Left ventricle myocardium superior (tissue), 1 donor: ENCODE measurements at places on chromosomes 6 and 20. TPM values are rescaled to one million over a fixed set of nuclear protein-coding genes. Genes with fewer than 3 reads are reported as not detected.

GRCh38 chr6:8086755-8087306, 15.5 kb downstream of the EEF1E1 start:
- DNase-seq, result no peak

GRCh38 chr20:703426-703825, 27.8 kb upstream of the SCRT2 start:
- DNase-seq, result no peak

OPRM1 gene
- not detected for total RNA-seq

DNA sequence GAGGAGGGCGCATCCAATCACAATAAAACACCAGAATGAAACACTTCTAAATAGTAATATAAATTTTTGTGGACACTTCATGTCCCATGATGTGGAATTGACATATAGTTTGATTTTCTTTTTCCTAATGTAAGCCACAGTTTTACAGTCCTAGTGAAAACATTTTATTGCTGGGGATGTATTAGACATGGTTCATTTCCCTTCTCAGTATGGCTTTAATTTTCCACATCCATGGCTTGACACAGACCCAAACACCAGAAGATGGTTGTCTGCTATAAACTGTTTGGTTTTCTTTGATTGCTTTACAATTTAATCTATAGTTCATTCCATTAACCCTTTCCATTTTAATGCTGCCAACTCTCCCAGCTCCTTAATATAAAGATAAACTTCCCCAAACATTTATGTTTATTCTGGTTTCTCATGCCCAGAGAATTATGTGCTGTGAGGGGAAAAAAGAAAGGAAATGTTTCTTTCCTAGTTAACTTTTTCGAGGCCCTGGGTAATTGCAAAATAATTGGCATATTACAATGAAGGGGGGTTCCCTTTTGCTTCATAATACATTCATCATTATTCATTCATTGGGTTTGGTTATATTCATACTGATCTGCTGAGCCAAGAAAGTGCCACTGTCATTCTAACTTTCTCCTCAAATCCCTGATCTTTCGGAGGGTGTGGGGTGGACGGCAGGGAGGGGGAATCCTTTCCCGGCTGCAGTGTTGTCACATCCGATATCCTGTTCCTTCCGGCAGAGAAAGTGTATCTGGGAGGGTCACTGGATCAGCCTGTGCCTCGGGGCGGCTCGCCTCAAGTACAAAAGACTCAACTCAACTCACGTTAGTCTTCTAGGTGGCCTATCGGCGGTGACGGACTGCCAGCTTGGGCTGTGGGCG, 127.6 kb upstream of the TFAP2D start:
- DNase-seq, result no peak

MCUR1 gene
- total RNA-seq, result 30.8 TPM

GRCh38 chr6:7996538-7997111, 67.6 kb downstream of the BLOC1S5 start:
- DNase-seq, result no peak

- DNase-seq, result no peak
Observed at GRCh38 chr20:36951979-36952738, 651 bp upstream of the SAMHD1 start.

GPR6 gene
- not detected for total RNA-seq

GRCh38 chr20:49965781-49966305, 16.9 kb upstream of the SNAI1 start:
- DNase-seq, result no peak

DNA sequence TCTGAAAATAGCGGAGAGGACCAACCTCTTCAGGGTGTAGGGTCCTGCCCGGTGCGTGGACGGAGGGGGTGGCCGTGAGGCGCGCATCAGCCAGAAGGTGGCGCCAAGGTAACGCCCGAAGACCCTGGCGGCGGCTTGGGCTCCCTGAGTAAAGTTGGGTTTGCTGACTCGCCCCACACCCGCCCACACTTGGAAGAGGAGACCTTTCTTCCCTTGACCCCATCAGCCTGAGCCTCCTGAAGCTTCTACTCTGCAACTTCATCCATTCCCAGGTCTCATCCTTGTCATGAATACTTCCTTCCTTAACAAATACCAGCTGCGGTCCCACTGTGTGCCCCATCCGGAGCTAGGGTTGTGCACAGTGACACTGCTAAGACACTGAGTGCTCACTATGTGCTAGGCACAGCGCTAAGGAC, 14.6 kb downstream of the CD40 start:
- DNase-seq, result peak; percentile 85

DNA sequence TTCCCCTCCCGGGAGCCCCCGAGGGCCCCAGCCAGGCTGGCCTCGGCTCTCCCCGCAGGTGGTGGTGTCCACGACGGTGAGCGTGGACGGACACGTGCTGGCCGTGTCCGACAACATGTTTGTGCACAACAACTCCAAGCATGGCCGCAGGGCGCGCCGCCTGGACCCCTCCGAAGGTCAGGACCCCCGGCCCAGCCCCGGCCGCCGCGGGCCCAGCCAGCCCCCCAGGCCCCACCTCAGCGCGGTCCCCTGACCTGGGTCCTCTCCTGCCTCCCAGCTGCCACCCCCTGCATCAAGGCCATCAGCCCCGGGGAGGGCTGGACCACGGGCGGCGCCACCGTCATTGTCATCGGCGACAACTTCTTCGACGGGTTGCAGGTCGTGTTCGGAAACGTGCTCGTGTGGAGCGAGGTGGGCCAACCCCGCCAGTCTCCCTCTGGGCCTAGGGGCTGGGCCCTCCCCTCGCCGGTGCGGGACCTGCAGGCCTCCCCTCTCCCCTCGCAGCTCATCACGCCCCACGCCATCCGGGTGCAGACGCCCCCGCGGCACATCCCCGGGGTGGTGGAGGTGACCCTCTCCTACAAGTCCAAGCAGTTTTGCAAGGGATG, 51.0 kb downstream of the CPXM1 start:
- DNase-seq, result no peak

- DNase-seq, result no peak
Observed at GRCh38 chr20:25725639-25726038, 29.0 kb upstream of the ZNF337 start.

- DNase-seq, result no peak
Observed at GRCh38 chr6:44538807-44539201, 151.3 kb downstream of the CDC5L start.

- DNase-seq, result no peak
Observed at GRCh38 chr6:51323056-51323455, 504.4 kb downstream of the TFAP2B start.

GRCh38 chr6:127266178-127266891, at the start of gene RNF146:
RNF146 (plus strand) TSS chr6:127266864; CDS start chr6:127280339, 13,475 bp downstream.
- DNase-seq, result peak; percentile 92

LY6G5C gene
- total RNA-seq, result 1.8 TPM

DNA sequence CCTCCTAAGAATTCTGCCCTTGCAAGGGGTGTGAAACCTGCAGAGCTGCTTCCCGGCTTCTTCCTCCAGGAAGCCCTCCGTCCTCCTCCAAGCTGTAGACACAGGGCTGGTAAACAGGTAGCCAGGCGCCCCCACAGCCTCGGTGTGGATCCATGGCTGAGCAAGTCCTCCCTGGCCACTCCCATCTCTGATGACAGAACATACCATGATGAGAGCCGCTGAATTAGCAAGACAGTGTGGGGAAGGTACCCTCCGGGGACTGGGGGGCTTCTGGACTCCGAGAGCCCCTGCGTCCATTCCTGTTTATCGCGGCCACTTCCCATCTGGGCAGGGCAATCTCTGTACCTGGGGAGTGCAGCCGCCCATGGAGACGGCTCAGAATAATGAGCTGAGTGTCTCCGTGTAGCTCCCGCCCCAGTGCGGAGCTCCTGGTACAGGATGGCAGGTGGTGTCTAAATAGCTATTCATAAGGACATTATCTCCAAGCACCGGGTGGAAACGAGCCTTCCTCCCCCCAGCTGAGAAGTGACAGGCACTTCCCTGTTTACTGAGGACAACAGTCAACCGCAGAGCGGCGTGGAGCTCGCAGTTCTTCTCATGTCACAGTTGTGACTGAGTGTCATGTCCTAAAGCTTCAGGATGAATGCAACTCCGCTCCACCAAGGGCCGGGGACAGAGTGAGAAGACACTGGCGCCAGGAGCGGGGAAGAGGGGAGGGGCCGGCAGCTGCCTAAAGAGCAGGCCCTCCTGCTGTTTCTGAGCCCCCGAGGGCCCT, 22.7 kb upstream of the NTSR1 start:
- DNase-seq, result peak; percentile 67

SPAG4 gene
- 3.1 TPM for total RNA-seq

DNA sequence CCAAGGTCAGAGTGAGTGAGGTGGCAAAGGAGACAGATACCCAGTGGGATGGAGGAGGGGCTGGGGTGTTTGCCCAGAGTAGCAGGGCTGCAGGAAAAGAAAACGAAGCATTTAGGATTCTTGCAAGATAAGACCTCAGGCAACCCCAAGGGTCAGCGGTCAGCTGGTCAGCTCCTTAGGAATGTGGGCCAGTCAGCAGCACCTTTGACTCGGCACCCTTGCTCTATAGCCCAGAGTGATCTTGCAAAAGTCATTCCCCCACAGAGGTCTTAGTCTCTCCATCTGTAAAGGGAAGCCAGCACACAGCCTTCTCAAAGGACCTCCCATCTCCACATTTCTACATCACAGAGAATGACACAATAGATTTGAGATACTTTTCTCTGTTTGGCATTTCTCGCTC, 56.7 kb downstream of the VEGFA start:
- no peak for DNase-seq

GRCh38 chr6:79146421-79146820, 68.4 kb upstream of the PHIP start:
- no peak for DNase-seq

DNA sequence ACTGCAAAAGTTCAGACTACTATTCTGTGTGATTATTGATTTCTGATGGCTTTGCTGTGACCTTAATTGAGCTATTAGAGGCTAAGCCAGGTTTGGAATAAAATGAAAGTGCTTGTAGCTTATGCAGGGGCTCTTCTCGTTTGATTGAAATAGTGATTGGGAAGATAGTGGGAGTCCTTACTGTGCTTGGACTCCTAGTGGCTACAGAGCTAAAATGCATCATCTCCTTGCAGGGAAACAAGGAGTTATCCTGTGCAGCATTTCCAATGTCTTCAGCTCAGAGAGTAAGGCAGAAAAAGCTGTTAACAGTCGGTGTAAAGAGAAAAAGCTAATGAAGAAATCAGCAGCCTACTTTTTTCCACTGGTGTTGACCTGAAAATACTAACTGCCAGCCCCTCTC, 173.5 kb downstream of the SLC35F1 start:
- no peak for DNase-seq

TREM2 gene
- 0.59 TPM for total RNA-seq

DNA sequence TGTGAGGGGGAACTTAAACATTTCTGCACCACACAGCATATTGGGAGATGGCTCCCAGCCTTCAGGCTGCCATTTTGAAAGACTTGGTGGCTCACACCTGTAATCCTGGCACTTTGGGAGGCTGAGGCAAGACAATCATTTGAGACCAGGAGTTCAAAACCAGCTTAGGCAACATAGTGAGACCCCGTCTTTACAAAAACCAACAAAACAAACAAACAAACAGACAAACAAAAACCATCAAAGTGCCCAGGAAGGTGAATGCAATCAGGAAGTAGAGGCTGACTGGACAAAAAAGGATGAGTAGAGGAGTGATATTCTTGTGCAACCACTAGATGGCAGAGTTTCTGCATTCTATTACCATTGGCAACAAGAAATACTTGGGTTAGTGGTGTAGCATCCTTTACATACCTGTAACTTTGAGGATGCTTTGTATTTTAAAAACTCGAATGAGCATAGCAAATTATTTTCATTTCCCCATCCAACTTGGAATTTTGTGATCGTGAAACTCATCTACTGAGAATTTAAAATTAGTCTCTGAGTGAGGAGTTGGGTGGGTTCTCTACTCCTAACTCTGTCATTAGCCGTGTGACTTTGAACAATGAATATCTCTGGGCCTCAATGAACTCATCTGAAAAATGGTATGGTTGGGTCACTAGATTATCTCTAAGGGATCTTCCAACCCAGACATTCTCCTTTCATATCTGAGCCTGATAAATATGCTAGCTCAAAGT, 84.4 kb downstream of the CRYBG1 start:
- DNase-seq, result no peak

LATS1 gene
- total RNA-seq, result 12.2 TPM

DNA sequence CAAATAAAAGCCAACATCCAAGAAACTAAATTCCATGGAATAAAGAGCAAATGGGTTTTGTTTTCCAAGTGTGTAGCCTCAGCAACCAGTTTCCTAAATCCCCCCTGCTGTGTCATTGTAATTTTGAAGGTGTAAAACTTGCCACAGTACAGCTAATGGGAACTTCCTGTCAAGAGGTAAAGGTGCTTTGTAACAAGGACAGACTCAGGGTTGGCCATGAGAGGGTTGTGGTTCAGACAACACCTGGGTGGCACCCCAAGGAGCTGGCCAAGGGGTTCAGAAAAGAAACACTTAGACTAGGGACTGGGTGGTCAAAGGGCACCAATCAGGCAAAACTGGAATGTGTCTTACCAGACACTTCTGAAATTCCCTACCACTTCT, 52.4 kb upstream of the LYRM2 start:
- no peak for DNase-seq

- peak; percentile 51 for DNase-seq
Observed at GRCh38 chr6:89433252-89434149, 549 bp downstream of the ANKRD6 start.

DNA sequence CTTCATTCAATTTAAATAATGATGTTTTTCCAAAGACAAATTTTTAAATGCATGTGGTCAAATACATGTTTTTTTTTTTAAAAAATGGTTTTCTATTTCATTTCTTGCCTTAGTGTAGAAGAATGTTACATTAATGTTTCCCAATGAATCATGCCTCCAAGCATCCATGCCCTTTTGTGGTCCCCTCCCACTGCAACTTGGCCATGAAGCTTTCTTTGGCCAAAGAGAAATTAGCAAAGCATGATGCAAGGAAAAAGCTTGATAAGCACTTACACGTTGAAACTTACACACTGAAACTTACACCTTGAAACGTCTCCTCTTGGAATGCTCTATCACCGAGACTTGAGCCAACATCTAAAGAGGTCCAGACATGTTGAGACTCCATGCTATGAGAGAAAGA, 93.0 kb upstream of the ELOVL5 start:
- no peak for DNase-seq

DNA sequence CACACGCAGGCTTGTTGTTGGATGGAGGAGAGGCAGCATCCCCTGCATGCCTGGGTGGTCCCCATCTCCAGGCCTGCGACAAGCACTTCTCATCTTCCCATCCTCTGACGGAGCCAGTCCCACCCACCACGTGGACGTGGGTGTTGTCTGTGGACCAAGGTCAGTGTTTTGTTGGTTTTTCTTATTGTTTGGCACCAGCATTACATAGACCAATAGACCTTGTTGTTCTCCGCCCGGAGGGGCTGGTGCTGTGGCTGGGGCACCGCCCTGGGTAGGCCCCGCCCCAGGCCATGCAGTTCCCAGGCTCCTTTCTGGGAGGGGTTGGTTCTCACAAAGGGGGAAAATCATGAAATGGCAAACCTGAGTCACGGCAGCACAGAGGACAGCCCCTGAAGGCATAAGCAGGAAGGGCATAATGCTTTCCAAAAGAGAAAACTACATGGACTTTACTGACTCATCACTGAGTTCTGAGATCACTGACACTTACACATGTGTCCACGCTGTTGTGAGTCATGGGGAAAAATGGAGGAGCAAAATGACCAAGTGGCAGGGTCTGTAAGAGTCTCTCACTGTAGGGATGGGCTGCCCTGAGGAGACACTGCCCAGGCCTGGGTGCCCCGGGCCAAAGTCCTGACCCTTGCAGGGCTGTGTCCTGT, 90.8 kb downstream of the THBS2 start:
- no peak for DNase-seq

SLC26A8 gene
- not detected for total RNA-seq

- no peak for DNase-seq
Observed at GRCh38 chr20:54345301-54345724, 130.1 kb upstream of the DOK5 start.
